ENCODE measurements at places on chromosomes 13 and 19. TPM values are rescaled to one million over a fixed set of nuclear protein-coding genes. Genes with fewer than 3 reads are reported as not detected.

F2RL3 gene
- 1.3 TPM for total RNA-seq

GATAD2A gene
- 121 TPM for total RNA-seq

ZNF793 gene
- 0.44 TPM for total RNA-seq

ZNF816 gene
- total RNA-seq: 8.2 TPM

RANBP3 gene
- total RNA-seq: 50.5 TPM

SPRY2 gene
- 30.4 TPM for total RNA-seq

UBE2L5 gene
- not detected for total RNA-seq

TTC9B gene
- total RNA-seq: not detected

MBD3L2 gene
- total RNA-seq: not detected

PLK5 gene
- total RNA-seq: not detected

KLF2 gene
- 11.2 TPM for total RNA-seq

SERTM1 gene
- total RNA-seq: not detected

STX10 gene
- total RNA-seq: 63.0 TPM

APC2 gene
- 0.14 TPM for total RNA-seq

ABHD13 gene
- 11.7 TPM for total RNA-seq

NEK5 gene
- total RNA-seq: under 0.01 TPM

FAAP24 gene
- 6.2 TPM for total RNA-seq

C1QTNF9 gene
- not detected for total RNA-seq

ZNF234 gene
- total RNA-seq: 10.2 TPM

CEACAM4 gene
- not detected for total RNA-seq

SLC25A42 gene
- total RNA-seq: 6.1 TPM

DHDH gene
- not detected for total RNA-seq

ZIC5 gene
- total RNA-seq: not detected

SLC1A6 gene
- total RNA-seq: not detected

CYP2B6 gene
- not detected for total RNA-seq

SBK2 gene
- total RNA-seq: not detected

DMKN gene
- 0.22 TPM for total RNA-seq

ZNF506 gene
- total RNA-seq: 6.6 TPM

SYNE4 gene
- not detected for total RNA-seq

FXYD3 gene
- not detected for total RNA-seq

FGF22 gene
- total RNA-seq: not detected

PDE4A gene
- total RNA-seq: 8.0 TPM

LHFPL6 gene
- 47.2 TPM for total RNA-seq

ZNF763 gene
- total RNA-seq: 0.57 TPM

CRX gene
- not detected for total RNA-seq

Data from placental pericyte (primary cell).